ENCODE measurements at places on chromosomes 11 and 22.

DNA sequence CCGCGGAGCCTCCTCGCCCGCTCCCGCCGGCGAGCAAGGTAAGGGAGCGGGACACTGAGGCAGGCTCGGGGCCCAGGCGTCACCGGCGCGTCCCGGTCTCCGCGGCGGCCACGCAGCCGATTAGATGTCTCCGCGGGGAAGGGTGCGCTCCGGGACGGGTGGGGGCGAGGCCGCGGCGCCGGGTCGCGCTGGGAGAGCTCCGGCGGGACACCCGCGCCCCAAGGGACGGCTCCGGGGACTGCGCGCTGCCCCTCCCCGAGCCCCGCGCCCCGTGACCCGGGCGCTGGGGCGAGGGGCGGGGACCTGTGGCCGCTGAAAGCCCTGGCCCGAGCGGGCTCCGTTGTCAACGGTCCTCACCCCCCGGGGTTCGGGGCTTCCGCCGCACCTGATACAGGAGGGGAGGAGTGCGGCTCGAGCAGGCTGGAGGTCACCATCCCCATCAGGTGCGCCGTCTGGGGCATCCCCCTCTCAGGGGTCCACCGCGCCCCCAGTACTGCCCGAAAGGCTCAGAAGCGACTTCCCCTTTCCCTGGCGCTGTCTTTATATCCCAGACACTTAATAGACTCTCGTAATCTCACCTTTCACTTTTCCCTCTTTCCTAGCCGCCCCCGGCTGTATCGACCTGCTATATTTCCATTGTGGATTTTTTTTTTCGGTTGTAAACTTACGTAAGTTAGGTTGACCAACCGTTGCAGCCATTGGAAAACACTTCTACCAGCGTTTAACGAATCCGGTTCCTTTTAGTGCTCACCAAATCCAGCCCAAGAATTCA lies 573 bp downstream of the PPFIA1 start:
- DNase-seq, result peak; percentile 45

- DNase-seq, result no peak
Measured at GRCh38 chr11:121895919-121896318, 220.1 kb downstream of the BLID start.

- DNase-seq, result peak; percentile 65
Measured at GRCh38 chr11:130146796-130147195, 12.8 kb upstream of the ST14 start.

GRCh38 chr22:38338772-38339379 lies 21.6 kb upstream of the CSNK1E start:
- DNase-seq, result no peak

- DNase-seq, result no peak
Measured at GRCh38 chr11:74559110-74559933, 33.1 kb upstream of the POLD3 start.

Measured in SK-MEL-5 (cell line).